ENCODE measurements at places on chromosomes 1 and 21.

DNA sequence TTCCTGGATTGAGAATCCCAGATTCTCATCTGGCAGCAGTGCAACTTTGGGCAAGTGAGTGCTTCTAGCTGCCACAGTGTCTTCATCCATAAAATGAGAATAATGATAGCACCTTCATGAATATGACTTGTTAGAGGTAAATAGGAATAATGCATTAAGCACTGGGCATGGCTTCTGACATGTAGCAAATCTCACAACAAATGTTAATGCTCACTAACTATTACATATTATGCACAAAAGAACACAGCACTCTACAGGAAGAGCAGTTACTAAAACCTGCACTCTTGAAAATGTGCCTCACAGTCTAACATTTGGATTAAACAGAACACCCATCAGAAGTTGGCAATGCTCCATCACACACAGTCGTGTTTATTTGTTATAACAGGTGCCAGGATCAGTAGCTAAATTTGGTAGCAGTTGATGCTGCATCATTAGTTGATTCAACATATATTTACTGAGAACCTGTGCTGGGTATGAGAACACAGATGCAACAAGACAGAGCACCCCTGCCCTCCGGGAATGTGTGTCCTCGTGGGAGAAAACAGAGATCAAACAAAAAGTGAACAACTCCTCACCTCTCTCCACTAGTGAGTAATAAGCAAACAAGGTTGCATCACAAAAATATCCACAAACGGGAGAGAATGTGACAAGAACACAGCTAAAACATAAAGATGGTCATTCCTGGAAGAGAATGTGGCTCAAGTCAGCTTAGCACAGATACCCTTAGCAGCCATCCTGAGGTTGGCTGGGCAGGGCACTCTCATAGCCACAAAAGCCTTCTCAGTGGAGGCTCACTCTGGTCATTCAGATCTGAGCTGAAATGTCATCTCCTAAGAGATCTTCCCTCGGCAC lies 26.2 kb upstream of the LBR start:
- no peak for DNase-seq

DNA sequence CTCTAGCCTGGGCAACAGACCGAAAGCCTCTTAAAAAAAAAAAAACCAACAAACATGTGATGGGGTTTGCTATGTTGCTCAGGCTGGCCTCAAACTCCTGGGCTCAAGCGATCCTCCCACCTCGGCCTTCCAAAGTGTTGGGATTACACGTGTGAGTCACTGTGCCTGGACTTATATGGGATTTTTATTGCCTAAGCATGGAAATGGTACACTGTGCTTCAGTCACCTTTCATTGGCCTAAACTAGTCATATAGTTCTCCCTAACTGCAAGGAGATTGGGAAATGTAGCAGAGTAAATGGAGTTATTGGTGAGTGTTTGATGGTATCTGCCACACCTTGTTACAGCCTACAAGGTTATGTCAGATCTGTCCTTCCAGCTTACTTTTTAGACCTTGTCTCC lies 17.2 kb upstream of the MEF2D start:
- DNase-seq: no peak

GRCh38 chr1:229137271-229137670 lies 133.6 kb upstream of the RAB4A start:
- no peak for DNase-seq

- DNase-seq: no peak
Measured at GRCh38 chr1:94037392-94038229, 83.3 kb downstream of the ABCA4 start.

- no peak for DNase-seq
Measured at GRCh38 chr1:109398343-109399225, 866 bp upstream of the SORT1 start.

- no peak for DNase-seq
Measured at GRCh38 chr21:42993051-42993712, 18.8 kb downstream of the PKNOX1 start.

GRCh38 chr1:35203295-35203694 lies 10.3 kb upstream of the SFPQ start:
- no peak for DNase-seq

DNA sequence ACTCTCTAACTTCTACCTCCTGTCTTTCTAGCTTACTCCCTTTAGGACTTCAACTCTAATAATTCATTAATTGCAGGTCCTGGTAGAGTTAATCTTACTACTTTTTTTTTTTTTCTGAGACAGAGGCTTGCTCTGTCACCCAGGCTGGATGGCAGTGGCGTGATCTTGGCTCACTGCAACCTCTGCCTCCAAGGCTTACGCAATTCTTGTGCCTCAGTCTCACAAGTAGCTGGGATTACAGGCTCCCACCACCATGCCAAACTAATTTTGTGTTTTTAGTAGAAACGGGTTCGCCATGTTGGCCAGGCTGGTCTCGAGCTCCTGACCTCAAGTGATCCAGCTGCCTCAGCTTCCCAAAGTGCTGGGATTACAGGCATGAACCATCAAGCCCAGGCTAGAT lies 15.7 kb downstream of the BTBD8 start:
- no peak for DNase-seq

Data from activated T-cell treated with anti-CD3 and anti-CD28 coated beads for 24 hours (primary cell).